ENCODE measurements at places on chromosomes 2 and 18. TPM values are rescaled to one million over a fixed set of nuclear protein-coding genes. Genes with fewer than 3 reads are reported as not detected.

The UGT1A8 gene
- not detected for total RNA-seq

The LIPG gene
- not detected for total RNA-seq

The MBOAT2 gene
- total RNA-seq: 9.2 TPM

The RBM45 gene
- 10.0 TPM for total RNA-seq

The CHST10 gene
- 6.0 TPM for total RNA-seq

The ITPRIPL1 gene
- total RNA-seq: 4.7 TPM

The ALKAL2 gene
- total RNA-seq: not detected

The STPG4 gene
- total RNA-seq: 1.2 TPM

The C2orf80 gene
- not detected for total RNA-seq

The FZD7 gene
- 0.63 TPM for total RNA-seq

The SCN2A gene
- under 0.01 TPM for total RNA-seq

The CCDC74B gene
- 0.10 TPM for total RNA-seq

The LYG1 gene
- total RNA-seq: 0.52 TPM

The TBR1 gene
- 0.10 TPM for total RNA-seq

The RNF125 gene
- total RNA-seq: 57.0 TPM

The ROCK2 gene
- total RNA-seq: 8.5 TPM

The PLEK gene
- 474 TPM for total RNA-seq

The UGT1A4 gene
- not detected for total RNA-seq

The ARHGAP25 gene
- 28.2 TPM for total RNA-seq

The ONECUT2 gene
- total RNA-seq: not detected

The CRYBA2 gene
- not detected for total RNA-seq

The SLC30A3 gene
- not detected for total RNA-seq

The HEATR5B gene
- total RNA-seq: 32.5 TPM

The ATP6V1C2 gene
- total RNA-seq: not detected

The SH3RF3 gene
- 2.2 TPM for total RNA-seq

The BOLL gene
- 0.10 TPM for total RNA-seq

The DUSP19 gene
- 0.42 TPM for total RNA-seq

The CCDC148 gene
- 0.42 TPM for total RNA-seq

The CPO gene
- 0.21 TPM for total RNA-seq

The DLX1 gene
- total RNA-seq: not detected

The GPR39 gene
- total RNA-seq: not detected

The RAD51AP2 gene
- not detected for total RNA-seq

The PCARE gene
- under 0.01 TPM for total RNA-seq

The PSMG2 gene
- 88.1 TPM for total RNA-seq

The GAREM1 gene
- total RNA-seq: under 0.01 TPM

The TCF7L1 gene
- not detected for total RNA-seq

The PLCD4 gene
- 0.21 TPM for total RNA-seq

The CD8A gene
- total RNA-seq: 25.6 TPM

The HOXD10 gene
- total RNA-seq: not detected

The RRM2 gene
- total RNA-seq: 5.5 TPM

The EDAR gene
- total RNA-seq: 2.5 TPM

The PLEKHH2 gene
- total RNA-seq: 2.3 TPM

The MCEE gene
- 6.8 TPM for total RNA-seq
